Myocyte (in vitro differentiated cells): ENCODE measurements at places on chromosomes 7 and 10.

- DNase-seq: no peak
These were observed 13.7 kb downstream of the CISD1 start for GRCh38 chr10:58282615-58283014.

DNA sequence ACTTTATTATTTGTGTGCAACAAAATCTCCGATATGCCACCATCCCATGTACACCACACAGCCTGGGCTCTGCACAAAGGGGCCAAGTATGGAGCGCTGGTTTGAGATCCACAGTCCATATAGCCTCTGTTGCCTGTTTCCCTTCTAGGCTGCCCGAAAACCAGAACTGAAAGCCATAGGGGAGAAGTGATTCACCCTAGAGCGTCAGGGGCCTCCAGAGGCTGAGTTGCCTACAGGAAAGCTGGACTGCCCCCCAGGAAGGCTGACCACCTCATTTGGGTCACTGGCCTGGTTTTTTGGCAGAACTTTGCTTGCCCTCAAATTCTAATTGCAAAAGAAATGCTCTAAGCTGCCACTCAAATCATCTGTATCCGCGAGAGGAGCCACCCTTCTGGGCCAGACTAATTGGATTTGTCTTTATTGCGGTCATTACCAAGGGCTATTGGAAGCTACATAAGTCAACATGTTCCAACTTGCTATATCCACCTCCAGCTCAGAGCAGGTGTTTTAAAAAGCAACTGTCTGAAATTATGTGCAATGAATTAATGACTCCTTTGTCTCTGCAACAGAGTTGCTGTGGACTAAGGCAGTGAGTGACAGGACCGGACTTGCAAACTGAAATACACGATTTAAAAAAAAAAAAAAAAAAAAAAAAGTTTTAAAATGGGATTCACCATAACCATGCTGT, 28.3 kb upstream of the FRMD4A start:
- DNase-seq: no peak

- DNase-seq: no peak
These were observed 500.8 kb downstream of the PLXNA4 start for GRCh38 chr7:132075515-132075914.

- DNase-seq: no peak
These were observed 489.2 kb downstream of the MDFIC start for GRCh38 chr7:115410972-115411686.

DNA sequence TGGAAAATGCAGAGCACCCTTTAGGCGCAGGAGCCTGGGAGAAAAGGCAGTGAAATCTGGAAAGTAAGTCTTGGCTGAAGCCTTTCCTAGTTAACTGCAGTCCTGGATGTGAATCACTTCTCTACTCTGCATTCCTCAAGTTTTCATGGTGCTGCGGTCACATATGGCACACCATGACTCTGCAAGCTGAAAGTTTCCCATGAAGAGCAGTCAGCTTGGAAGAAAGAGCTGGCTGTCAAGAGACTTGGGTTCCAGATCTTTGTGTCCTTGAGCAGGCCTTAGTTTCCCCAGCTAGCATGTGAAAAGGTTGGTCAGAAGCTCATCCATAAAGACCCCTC, 548.3 kb downstream of the SORCS3 start:
- no peak for DNase-seq

DNA sequence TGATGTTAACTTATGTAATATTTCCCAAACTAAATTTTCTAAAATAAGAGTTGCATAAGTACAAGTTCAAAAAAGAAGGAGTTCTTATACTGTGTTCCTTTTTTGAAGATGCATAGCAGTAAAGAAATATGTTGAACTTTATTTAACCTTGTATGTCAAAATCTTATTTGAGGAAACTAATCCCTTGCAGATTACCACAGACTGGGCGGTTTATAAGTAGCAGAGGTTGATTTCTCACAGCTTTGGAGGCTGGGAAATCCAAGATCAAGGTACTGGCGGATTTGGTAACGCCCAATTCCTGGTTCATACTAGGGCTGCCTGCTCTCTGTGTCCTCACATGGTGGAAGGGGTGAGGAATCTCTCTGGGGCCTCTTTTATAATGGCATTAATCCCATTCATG, 68.5 kb downstream of the GNAT3 start:
- DNase-seq: no peak

DNA sequence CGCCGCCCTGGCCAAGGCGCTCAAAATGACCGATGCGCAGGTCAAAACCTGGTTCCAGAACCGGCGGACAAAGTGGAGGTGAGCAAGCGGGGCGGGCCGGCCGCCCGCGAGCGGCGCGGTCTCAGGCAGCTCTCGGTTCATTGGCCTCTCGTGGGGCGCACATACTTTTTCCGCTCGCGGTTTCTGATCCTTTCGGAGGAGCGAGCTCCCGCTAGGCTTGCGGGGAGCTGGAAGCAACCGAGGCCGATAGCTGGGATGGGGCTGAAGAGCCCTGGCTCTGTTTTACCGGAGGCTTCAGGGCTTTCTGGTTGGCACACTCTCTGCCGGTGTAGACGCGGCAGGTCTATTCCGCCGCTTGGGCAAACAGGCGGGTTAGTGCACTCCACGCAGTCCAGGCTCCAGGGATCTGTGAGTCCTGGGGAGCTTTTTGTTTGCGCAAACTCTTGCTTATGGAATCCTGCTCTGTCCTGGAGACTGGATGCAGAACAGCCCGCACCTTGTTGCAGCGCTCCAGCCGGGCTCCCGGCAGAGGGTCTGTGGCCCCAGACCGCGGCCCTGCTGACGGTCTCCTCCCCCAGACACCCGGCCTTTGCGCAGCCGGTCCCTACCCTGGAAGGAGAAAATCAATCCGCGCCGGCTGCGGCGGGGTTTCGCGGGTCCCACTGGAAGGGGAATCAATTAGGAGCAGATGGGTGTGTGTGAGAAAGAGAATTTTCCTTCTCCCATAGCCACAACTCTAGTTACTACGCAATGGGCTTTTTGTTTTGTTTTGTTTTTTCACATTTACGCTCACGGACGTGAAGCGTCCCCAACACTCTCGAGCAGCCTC, 3.4 kb downstream of the TLX1 start:
- no peak for DNase-seq

DNA sequence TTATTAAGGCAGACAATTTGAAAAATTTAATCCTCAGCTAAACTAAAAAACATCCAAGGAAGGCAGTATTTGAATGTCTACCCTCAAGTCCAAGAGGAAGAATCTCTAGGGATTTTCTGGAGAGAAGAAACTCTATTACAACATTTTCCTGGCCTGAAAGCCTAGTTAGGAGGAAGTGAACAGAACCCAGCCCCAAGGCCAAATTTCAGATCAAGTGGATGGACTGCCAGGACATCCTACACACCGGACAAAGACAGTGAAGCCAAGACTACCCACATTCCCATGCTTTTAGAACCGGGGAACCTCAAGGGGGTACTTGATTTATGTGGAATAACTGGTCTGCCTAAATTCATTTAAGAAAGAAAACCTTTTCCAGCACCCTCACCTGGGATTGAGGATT, 108.9 kb upstream of the MEOX2 start:
- no peak for DNase-seq

- peak; percentile 71 for DNase-seq
These were observed 15.9 kb downstream of the ZNF3 start for GRCh38 chr7:100065452-100066186.

- no peak for DNase-seq
These were observed 201.4 kb downstream of the TNS3 start for GRCh38 chr7:47380325-47381133.

GRCh38 chr10:22325272-22326144, 4.6 kb downstream of the BMI1 start:
- DNase-seq: peak; percentile 67

- DNase-seq: no peak
These were observed 192.2 kb downstream of the SH2D4B start for GRCh38 chr10:80729896-80730295.

DNA sequence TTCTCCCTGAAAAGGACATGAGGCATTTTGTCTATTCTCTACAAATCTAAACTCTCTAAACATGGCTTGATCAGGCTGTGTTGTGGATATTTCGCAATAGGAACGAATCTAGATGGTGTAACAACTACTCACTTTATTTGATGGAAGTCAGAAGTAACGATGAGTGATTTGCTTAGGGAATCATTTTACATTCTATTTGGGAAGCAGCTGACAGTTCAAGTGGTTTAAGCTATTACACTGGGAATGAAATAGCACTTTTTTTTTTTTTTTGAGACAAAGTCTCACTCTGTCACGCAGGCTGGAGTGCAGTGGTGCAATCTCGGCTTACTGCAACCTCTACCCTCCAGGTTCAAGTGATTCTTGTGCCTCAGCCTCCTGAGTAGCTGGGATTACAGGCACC, 44.1 kb downstream of the NPY start:
- peak; percentile 28 for DNase-seq

- peak; percentile 65 for DNase-seq
These were observed 44.4 kb downstream of the TACC2 start for GRCh38 chr10:122033224-122033926.

GRCh38 chr10:19847321-19847720, 31.1 kb downstream of the PLXDC2 start:
- DNase-seq: no peak

DNA sequence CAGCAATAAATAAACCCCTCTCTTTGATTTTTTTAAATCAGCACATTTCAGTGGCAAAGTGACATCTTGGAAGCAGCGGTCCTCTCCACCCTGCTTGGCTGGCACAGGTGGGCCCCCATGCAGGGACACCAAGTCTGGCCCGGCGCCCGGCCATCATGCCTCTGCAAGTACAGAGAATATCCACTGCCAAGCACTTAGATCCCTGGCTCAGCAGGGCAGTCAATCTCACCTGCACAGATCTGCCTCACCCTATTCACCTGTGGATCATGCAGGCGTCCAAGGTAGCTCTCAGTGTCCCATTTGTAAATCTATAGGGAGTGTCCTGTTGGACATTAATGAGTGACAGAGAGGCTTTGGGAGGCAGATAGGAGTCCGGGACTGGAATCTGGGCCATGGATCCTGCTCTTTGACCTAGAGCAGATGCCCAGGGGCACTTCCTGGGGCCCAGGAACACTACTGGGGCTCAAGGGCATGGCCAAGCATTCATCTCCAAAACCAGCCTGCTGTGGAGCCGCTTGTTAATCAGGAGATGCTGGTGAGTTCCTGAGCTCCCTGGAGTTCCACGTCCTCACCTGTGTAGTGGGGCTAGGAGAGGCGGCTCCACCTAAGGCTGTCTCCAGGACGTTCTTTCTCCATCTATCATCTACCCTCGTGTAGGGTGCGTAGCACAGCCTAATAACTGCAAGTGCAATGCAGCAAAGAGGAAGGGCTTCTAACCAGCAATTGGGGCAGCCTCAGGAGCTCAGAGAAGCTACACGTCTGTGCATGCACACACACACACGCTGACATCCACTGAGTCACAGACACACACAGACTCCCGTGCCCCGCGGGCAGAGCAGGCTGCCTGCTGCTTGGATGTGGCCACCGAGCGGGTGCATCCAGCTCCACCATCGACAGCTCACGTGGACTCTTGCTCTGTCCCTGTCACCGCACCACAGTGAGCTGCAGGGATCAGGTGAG, 123.6 kb downstream of the OAT start:
- DNase-seq: no peak

- no peak for DNase-seq
These were observed 80.3 kb upstream of the MTPN start for GRCh38 chr7:136057509-136057908.

DNA sequence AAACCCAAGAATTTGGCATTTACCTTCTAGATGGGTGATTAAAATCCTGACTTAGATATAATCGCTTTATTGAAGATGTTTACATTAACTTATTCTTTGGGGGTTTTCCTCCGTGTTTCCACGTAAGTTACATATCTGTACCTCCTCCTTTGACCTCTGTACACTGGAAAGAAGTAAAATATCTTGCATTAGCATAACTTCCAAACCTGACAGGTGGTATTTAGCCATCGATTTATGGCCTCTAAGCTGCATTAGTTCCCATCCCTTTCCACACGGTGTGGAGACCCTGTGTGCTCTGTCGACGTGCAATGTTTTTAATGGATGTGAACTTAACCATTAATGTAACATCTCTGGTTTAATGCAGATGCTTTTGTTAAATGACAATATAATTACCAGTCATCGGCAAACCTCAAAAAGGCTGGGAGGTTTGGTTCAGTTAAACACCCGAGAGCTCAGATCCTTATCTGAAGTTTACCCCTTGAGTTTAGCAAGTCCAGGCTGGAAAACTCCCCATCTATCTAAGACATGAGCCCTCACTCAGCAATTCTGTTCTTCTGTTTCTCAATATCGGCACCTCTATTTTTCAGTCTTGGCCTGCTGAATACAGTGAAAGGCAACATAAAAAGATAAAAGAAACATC, 295.2 kb downstream of the GATA3 start:
- DNase-seq: no peak

DNA sequence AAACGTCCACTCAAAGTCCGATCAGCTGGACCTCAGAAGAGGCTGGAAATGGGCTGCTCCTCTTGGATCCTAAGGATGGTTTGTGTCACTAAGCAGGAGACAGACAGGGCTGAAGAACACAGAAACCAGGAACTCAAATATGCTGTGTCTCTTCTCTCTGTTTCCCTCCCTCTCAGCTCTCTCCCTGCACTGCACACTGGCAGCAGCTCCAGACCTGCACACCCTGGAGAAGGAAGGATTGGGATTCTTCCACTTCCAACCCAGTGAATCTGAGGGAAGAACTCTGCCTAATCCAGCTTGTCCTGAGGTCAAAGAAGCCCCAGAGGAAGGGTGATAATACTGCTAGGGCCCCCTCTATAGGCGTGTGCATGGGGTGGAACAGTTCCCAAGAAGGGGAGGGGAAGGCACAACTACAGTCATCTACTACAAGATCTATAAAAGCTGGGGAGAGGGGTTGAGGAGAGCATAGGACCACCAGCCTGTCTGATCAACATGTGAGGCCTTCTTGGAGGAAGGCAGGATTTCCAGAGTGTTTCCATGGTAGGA, 22.7 kb upstream of the ZCCHC24 start:
- DNase-seq: no peak

DNA sequence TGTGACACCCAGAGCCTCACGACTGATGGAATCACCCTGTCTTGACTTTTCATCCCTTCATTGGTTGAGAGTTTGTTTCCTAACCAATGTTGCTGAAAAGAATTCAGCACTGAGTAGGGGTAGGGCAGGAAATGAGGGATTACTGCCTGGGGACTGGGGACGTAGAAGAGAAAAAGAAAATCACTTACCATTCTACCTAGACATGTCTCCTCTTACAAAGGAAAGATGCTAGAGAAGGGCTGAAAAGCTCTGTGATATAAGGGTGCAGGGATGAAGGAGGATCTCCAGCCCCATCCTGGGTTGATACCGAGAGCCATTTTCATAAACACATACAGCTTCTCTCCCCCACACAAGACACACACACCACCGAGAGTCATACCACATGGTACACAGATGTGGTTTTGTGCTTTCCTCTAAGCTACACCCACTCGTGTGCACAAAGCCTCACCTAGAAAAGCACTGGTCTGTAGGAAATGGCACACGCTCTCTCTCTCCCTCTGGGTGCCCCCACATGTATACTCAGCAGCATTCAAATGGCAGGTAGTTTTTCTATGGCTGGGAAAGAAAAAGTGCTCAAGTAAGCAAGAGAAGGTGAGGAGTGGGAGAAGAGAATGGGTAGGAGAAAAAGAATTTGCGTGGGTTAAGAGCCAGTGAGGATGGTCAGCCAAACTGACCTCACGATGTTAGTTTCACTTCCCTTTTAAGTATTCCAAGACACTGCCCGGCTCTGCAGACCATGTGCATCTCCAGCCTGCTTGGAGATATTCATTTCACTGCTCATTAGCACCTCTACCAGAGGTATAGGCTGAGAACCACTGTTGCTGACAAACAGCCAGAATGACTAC, 85.8 kb downstream of the CALD1 start:
- no peak for DNase-seq
